ENCODE measurements at places on chromosomes 1 and 21.

DNA sequence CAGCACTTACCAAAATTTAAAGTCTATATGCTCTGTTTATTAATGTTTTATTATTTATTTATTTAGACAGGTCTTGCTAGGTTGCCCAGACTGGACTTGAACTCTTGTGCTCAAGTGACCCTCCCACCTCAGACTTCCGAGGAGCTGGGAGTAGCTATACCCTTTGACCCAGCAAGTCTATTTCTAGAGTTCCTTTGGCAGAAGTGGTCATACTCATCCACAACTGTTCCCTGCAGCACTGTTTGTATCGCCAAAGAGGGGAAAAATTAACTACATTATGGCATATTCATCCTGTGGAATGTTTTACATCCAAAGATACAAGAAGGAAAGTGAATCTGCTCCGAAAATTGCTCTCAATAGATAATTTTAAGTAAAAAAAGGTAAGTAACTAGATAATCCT, 28.5 kb downstream of the CACNA1S start:
- DNase-seq, result no peak

GRCh38 chr1:18705811-18706210, 75.2 kb downstream of the PAX7 start:
- DNase-seq, result no peak

- DNase-seq, result peak; percentile 52
Observed at GRCh38 chr1:31182352-31182751, 57.3 kb downstream of the NKAIN1 start.

GRCh38 chr1:100038660-100039287, 69.0 kb downstream of the SLC35A3 start:
- DNase-seq, result peak; percentile 69

DNA sequence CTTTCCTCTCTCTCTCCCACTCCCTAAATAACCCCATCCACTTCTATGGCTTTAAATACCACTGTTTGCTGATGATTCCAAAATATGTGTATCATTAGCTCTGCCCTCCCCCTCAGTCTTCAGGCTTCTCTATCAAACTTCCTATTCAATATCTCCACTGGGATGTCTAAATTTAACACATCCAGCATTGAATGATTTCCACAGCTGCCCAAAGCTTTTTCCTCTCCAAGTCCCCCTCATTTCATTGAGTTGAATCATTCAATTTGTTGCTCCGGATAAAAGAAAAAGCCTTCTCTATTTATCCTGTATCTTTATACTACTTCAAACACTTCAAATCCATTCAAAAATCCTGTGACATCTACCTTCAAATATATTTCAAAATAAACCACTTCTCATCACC, 225.0 kb downstream of the SEC16B start:
- DNase-seq, result no peak

- DNase-seq, result no peak
Observed at GRCh38 chr1:225652729-225653462, at the start of gene ENAH. Gene ENAH, minus strand, starts transcription at chr1:225653123. Its CDS starts 433 bp downstream, at chr1:225652690.

GRCh38 chr1:237041461-237041794, 556 bp upstream of the RYR2 start:
- DNase-seq, result no peak

DNA sequence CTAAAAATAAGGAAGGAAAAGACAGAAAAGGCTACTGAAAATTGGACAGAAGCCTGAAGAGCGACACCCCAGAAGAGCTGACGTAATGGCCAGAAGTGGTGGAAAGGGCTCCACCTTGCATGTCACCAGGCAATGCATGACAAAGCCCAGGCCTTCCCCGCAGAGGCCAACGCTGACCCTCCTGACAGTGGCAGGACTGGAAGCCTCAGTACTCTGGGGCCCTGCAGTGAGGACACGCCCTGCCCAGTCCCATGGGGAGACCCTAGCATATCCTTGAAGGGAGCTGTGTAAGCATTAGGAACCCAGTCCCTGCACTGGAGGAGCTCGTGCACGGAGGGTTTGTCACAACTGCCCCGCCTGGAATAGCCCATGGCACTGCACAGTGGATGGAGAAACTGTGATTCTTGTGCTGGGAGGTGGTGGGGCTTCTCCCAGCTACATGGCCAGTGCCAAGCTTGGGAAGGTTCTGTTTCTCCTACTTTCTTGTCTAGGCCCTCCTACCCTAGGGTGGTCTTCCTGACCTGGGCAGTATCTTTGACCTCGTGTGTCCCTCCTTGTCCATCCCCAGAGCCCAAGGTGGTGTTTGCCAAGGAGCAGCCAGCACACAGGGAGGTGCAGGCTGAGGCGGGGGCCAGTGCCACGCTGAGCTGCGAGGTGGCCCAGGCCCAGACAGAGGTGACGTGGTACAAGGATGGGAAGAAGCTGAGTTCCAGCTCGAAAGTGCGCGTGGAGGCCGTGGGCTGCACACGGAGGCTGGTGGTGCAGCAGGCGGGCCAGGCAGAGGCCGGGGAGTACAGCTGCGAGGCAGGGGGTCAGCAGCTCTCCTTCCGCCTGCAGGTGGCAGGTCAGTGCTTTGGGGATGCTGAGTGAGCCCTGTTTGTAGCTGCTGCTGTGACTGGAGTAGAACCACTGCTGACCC, 60.4 kb downstream of the OBSCN start:
- DNase-seq, result no peak

DNA sequence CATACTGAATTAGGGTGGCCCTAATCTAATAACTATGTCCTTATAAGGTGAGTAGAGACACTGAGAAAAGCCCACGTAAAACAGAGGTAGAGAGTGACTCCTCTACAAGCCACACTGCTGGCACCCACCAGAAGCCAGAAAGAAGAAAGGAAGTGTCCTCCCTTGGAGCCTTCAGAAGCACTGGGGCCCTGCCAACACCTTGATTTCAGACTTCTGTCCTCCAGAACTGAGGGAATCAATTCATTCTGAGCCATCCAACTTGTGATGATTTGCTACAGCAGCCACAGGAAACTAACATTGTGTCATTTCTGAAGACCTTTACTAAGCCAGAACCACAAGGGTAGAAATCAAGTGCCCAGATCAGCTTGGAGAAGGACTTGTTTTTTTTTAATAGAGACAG, 15.0 kb downstream of the GNB1 start:
- DNase-seq, result peak; percentile 0

- peak; percentile 33 for DNase-seq
Observed at GRCh38 chr1:174157157-174157806, 2.0 kb upstream of the RABGAP1L start.

DNA sequence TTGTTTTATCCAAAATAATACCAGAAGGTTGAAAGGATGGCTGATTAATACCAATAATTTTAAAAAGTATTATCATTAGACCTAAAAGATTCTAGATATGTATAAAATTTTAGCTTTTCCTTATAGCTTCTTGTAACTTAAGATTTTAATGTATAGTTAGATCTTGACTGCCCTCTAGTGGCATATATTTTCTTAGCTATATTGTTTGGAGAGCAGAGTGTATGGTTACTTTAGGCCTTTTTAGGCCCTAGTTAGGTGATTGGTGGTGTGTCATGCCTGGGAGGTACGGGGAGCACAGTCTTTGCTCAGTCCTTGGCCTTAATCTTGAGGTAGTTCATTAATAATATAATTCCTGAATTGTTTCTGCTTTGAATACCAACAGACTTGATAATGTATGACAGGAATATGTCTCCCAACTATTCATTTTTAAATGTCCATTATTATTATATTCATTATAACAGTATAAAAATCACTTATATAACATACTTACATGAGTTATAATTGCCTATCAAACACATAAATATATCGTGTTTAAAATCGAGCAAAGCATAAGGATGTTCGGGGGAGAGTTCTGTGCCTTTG, 328.4 kb downstream of the ZP4 start:
- DNase-seq, result peak; percentile 75

- no peak for DNase-seq
Observed at GRCh38 chr1:161733526-161733925, 12.2 kb downstream of the FCRLB start.

DNA sequence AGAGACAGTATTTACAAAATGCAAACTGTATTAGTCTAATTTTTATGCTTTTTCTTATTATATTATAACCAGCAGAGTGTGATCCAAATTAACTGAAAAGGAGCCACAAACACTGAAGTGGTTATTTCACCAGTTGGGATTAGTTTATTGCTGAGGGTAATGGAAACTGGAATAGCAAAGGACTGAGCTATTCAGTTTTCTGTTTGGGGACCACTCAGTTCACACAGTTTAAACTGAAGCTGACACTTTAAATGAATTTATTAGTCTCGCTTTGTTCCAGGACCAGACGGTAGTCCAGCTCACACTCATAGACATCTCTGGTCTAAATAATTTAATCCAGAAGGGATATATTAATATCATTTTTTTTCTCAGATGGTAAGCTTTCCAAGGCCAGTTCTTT, 410.7 kb downstream of the LTN1 start:
- DNase-seq, result no peak

GRCh38 chr1:20216574-20216973, 30.3 kb upstream of the PLA2G2C start:
- DNase-seq, result peak; percentile 61

- no peak for DNase-seq
Observed at GRCh38 chr1:8218351-8219092, 99.4 kb upstream of the SLC45A1 start.

DNA sequence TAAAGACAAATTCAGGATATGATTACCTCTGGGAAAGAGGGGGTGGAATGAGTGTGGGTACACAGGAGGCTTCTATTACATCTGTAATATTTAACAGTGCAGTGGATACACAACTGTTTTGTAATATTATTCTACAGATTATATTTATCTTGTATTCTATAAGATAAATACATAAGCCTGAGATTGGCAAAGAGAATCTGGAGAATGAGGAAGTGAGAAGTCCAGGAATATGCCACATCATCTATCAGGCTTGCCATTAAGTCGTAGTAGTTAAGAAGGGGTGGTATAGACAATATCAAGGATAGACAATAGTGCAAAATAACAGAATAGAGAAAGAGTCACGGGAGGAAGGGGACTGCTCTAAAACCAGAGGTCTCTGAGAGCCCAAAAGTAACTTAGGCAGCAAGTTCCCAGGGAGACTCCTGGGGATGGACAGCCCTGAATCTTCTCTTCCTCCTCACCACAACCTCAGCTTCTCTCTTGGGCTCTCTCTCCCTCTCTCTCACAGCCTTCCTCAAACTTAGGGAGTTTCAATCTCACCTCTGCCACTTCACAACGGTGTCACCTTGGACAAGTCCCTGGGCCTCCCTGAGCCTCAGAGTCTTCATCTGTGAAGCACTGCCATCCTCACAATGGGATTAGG, 14.0 kb upstream of the PTAFR start:
- DNase-seq, result no peak

- DNase-seq, result no peak
Observed at GRCh38 chr1:89759036-89759435, 61.8 kb upstream of the LRRC8D start.

DNA sequence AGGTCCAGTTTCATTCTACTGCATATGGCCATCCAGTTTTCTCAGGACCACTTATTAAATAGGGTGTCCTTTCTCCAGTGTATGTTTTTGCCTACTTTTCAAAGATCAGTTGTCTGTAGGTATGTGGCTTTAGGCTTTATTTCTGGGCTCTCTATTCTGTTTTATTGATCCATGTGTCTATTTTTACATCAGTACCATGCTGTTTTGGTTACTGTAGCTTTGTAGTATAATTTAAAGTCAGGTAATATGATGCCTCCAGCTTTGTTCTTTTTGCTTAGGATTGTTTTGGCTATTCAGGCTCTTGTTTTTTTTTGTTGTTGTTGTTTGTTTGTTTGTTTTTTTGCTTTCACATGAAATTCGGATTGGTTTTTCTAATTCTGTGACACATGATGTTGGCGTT, 124.4 kb upstream of the SLC35F3 start:
- DNase-seq, result no peak

DNA sequence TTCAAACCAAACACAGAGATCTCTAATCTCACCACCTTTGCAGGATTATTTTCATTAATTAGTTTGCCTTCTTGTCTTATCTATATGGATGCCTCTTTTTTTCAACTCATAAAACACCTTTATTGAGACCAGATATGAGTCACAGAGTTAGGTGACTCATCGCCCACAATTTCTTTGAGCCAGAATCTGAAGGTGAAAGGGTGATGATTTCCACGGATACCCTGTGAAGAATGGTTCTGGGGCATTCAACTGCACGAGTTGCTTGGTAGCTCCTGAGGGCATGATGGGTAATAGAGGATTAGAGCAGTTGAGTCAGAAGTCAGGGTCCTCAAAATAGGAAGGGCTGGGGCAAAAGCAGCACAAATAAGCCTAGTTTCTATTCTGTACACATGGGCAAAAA, 128.2 kb downstream of the TBX19 start:
- no peak for DNase-seq

- DNase-seq, result no peak
Observed at GRCh38 chr1:240109920-240110636, 18.4 kb downstream of the FMN2 start.

GRCh38 chr21:43936247-43936967, 71.4 kb downstream of the AGPAT3 start:
- DNase-seq, result no peak

DNA sequence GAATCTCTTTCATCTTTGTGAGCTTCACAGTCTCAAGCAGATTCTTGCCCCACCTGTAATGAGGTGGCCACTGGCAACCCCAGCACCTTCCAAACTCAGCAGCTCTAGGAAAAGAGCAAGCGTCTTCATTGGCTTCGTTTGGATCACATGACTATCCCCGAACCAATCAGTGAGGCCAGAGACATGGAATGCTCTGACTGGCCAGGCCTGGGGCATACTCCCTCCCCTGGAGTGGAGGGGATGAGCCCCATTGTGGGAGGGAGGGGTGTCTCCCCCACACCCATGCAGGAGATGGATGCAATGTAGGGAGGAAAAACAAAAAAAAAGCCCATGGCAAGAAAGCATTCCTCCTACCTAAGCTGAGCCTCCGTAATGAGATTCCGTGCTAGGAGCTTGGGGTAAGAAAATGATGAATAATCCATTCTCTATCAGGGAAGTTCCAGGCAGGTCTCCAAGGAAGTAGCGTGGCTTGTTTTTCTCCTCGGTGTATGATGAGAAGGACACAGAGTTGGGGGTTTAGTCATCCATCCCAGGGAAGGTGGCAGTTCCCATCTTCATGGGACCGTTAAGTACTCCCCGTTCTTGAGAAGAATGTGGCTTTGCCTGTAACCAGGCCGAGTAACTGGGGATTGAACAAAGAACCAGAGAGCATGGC, 32.7 kb downstream of the FHAD1 start:
- DNase-seq, result no peak

GRCh38 chr1:88595355-88596002, 88.6 kb upstream of the PKN2 start:
- peak; percentile 44 for DNase-seq

- no peak for DNase-seq
Observed at GRCh38 chr1:159839116-159839849, 12.6 kb downstream of the SLAMF8 start.

DNA sequence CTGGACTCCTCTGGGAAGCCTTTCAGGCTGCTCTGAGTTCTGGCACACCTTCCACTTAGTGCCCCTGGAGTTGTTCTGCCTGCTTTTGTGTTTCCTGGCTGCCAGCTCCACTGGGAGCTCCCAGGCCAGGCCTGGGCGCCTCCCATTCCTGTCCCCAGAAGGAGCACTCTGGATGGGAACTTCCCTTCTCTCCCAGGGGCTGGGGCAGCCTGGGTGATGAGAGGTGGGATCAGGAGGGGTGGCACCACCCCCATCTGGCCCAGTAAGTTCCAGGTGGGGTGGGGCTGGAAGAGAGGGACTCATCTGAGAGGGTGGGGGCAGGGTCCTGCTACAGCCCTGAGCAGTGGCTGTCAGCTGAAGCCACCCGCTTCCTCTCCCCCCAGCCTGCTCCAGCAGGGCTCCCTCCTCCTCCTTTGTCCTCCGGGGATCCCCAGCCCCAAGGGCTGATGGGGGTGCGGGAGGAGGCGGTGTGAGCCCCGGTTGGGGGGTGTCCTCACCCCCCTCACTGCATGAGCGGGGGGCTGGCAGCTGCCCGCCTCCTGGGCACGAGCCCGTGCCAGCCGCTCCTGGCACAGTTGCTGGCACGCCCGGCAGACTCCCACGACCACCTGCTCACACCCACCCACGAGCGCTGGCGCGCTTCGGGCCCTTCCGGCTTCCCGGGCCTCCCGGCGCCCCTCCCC, 4.7 kb downstream of the FOXO6 start:
- no peak for DNase-seq
